ENCODE measurements at places on chromosomes 5 and 9.

DNA sequence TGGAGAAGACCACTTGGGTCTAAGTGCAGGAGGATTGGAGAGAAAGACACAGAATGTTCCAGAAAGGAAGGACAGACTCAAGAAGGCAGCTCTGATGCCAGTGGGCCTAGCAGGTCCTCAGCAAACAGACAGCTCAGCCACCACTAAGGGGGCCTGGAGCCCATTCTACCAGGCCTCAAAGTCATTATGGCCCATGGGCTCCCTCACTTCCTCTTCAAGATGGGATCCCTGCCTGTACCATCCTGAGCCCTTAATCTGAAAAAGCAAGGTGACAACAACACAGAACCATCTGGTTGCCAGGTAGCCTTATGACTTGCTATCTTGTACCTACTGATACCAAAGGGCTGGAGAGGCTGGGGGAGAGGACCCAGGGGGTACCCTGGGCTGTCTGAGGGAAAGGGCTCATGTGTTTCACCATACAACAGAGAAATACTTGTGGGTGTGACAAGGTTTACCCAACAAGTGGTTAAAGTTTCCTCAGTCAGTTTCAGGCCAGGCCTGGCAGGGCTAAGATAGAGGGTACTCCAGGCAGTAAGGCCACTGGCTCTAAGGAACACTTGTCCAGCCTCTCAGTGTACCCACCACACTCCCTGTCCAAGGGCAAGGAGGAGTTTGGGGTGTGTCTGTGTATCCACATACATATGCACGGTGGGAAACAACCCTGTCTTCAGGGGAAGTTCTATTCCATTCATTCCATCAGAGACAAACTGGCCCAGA is 30.7 kb downstream of the TCF7 start:
- DNase-seq, result no peak

- no peak for DNase-seq
Measured at GRCh38 chr9:35488021-35488420, 1.9 kb upstream of the RUSC2 start.

DNA sequence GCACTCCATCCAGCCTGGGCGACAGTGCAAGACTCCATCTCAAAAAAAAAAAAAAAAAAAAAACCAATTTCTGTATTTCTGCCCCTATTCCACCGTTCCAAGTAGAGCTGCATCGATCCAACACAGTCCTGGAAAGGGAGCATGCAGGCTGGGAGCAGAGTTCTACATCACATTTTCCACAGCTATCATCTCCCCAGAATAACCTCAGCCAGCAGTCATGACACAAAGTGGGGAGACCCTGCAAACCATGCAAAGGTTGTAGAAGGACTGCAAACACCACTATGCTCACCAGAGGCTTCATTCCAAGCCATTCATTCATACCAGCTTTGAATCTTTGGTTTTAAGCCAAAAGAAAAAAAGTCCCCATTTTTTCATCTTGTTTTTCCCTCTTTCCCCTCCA is 20.8 kb upstream of the ZNF354A start:
- DNase-seq, result no peak

DNA sequence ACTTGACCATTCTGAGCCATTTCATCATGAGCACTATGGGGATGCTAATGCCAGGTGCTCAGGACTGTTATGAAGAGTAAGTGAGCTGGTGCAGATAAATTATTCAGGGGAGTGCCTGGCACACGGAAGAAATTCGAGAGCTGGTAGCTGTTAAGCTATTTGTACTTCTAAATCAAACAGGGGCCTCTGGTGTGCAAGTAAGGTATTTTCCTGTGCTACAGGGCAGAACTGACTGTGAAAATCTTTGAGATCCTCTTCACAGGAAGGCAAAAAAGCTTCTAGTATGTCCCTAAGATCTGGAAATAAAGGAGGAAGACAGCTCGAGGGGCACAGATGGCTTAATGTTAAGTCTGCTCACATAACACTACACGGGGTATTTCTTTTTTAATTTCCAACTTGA is 106.3 kb upstream of the SPOCK1 start:
- peak; percentile 23 for DNase-seq

- DNase-seq, result peak; percentile 12
Measured at GRCh38 chr5:160685695-160686094, 166.3 kb downstream of the ATP10B start.

GRCh38 chr9:124855944-124856765 is 2.9 kb downstream of the WDR38 start:
- peak; percentile 76 for DNase-seq

DNA sequence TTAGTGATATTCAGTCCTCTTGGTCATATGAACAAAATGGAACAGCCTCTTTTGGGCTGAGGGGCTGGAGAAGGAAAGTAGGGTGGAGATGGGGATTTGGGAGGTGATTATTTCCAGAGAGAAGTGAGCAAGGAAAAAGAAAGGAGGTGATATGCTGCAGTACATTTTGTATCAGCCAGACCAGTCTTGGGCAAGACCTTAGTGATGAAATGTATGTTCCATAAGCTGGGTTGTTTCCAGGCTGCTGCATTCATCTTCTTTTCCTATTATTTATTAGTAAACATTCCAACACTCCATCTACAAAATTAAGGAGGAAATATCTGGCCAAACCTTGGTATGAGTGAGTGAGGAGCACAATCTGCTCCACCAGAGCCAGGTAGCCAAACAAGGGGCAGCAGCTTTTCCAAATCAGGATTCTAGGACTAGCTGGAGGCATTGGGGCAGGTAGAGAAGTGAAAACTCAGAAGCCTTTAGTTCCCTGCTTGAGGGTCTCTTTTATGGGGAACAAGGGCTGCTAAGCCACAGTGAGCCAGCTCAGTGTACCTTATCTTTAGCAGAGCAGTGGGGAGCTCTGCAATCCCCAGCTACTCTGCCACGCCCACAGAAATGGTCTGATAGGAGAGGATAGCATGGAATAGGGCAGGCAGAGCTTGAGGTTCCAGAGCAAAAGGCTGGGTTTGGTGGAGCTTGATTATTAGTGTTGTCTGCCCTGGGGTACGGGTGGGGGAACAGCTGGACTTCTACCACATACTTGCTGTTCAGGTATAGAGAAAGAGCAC is 19.5 kb downstream of the RAD1 start:
- no peak for DNase-seq

- no peak for DNase-seq
Measured at GRCh38 chr5:81027481-81028058, 67.4 kb downstream of the RASGRF2 start.

- peak; percentile 51 for DNase-seq
Measured at GRCh38 chr9:110583237-110583636, 3.7 kb upstream of the SVEP1 start.

DNA sequence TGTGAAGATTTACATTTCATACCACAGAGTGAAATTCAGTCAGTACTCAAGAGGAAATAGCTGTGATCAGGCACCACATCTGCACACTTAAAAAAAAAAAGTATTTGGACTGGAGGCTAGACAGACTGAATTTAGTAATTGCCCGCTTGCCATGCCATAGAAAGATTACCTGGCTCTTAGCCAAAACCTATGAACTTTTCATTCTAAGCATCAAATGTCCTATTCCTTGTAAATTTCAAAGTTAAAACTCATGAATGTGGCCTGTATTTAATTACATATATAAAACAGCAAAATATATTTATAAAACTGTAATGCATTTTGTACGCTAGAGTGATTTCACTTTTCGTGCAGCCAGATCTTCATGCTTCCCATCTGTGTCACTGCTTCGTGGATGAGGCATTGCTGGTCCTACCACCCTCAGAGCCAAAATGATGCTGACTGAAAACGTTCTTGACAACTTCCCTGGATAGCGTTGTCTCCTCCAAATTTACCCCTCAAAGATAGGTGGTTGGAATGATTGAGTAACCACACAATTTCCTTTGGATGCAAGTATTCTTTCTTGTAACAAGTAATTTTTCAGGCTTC is 447.9 kb upstream of the SGCD start:
- no peak for DNase-seq
